Stimulated activated CD4-positive, alpha-beta T cell treated with anti-CD3 and anti-CD28 coated beads, Interleukin-12 subunit alpha, Interleukin-12 subunit beta, amount 100 ng/mL, for 4 hours (primary cell): ENCODE measurements at places on chromosomes 7 and 10.

- no peak for DNase-seq
Observed at GRCh38 chr7:127119517-127119916, 133.2 kb downstream of the GRM8 start.

DNA sequence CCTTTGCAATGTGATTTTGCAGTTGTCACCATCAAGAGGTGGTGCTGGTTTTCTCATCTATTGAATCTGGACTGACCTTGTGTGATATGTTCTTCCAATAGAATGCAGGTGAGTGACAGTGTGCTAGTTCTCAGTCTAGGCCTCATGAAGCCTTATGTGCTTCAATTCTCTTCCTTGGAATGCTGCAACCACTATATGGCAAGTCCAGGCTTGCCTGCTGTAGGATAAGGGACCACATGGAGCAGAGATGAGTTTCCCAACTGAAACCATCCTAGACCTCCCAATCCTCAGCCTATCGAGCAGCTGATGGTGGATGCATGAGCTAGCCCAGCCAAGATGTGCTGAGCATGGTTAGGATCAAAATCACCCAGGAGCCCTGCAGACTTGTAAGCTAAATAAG lies 32.6 kb upstream of the ARHGAP21 start:
- DNase-seq = no peak

GRCh38 chr7:150668472-150668911 lies 17.0 kb upstream of the GIMAP2 start:
- DNase-seq = peak; percentile 48

DNA sequence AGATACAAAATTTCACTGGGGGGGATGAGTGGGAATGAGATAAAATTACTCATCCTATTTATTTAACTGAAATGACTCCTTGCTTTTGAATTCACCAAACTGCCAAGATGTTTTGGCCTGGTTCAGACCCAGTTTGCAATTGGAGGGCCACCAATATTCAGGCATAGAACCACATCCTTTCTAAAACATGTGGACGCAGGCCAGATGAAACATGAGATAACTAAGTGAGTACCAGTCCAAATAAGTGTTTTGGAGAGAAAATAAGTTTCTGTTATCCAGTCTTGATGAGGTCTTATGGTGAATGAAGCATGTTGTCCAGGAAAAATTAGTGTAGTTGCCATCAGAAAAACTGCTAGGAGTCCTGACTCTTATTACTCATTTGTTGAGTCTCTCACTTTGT lies 36.3 kb upstream of the PDK4 start:
- no peak for DNase-seq

- no peak for DNase-seq
Observed at GRCh38 chr10:30435073-30435422, 1.1 kb downstream of the MAP3K8 start.

DNA sequence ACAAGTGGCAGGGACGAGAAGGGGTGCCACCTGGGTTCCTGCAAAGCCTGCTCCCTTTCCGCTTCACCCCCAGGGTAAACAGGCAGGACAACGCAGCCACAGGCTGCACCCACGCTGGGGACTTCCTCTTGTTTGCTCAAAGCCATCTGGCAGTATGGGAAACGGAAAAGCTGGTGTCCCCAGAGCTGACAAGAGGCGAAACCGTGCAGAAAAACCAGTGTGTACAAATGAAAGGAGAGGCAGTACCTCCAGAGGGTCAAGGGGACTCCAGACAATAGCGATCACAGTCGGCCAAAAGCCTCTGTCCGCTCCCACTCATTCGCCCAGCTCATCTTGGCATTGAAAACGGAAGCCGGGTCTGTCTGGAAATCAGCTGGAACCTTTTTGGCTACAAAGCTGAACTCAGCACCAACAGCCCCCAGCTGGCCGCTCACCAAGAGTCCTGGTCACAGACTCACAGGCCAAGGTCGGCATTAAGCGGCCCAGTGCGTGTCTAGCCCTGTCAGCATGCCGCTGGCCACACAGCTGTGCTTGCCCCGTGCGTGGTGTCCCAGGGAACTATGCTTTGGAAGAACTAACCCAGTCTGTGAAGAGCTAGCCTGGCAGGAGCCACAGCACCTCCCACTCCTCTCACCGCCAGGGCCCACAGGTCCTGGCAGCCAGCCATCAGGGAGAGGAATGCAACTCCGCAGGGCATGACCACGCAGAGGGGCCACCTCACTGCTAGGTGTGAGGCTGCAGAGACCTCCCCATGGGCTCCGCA lies 10.4 kb downstream of the TNS3 start:
- DNase-seq = no peak

GRCh38 chr7:44134943-44135628 lies 6.0 kb downstream of the MYL7 start:
- no peak for DNase-seq

- DNase-seq = no peak
Observed at GRCh38 chr10:2951235-2951835, 116.0 kb upstream of the PFKP start.

DNA sequence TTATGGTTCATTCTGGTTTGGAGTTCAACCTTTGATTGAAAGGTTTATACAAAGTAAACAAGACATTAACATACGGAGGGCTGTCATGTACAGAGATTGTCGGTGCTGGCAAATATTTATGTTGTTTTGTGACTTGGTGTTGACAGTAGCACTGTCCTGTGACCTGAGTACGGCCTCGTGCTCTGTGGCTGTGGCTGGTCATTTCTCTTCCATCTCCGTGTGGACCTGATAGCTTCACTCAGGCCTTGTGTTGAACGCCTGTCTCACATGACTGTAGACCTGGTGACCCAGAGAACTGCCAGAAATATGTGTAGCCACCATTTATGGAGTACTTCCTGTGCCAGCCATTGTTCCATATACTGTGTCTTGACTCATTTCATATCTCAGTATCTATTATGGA lies 311.6 kb downstream of the CCDC3 start:
- no peak for DNase-seq

DNA sequence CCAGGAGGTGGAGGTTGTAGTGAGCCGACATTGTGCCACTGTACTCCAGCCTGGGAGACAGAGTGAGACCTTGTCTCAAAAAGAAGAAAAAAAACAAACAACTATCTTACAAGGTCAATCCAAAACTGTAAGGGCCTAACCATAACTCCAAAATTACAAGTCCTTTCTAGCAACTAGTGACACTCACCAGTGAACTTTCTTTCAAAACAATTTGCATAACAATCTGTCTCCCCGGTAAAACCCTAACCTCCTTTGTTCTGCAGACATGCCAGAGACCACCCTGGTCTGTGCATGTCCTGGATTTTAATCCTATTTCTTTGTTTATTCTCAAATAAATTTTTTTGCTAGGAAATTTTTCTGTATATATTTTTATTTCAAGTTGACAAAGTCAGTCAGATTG lies 68.1 kb downstream of the EXOC6 start:
- DNase-seq = no peak

- DNase-seq = no peak
Observed at GRCh38 chr10:103499881-103500280, 6.4 kb downstream of the NEURL1 start.
